Left ventricle myocardium inferior (tissue), 1 donor: ENCODE measurements at places on chromosomes 16 and 17. TPM values are rescaled to one million over a fixed set of nuclear protein-coding genes. Genes with fewer than 3 reads are reported as not detected.

DNA sequence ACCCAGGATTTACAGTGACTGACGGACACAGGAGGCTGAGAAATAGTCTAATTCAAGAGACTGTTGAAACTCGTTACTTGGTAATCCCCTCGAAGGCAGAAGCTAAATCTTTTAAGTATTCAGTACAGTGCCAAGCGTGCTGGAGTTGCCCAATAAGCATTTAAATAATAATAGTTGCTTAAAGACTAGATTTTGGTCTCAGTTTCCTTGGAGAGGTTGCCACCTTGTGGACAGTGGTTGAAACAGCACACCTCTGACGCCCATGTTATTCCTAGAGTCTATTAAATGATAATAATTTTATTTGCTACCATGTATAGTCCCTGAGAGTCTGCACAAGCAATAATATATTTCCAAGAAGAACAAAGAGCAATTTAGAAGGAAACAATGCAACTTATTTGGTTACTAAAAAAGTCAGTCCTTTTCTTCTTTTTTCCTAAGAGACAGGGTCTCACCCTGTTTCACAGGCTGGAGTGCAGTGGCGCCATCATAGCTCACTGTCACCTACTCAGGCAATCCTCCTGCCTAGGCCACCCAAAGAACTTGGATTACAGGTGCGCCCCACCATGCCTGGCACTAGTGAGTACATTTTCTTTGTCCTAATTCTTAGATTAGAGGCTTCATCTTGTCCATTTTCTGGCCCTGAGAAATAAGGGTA lies 138.0 kb upstream of the NUDT7 start:
- no peaks in the 10 kb centered on the region for H3K36me3 ChIP-seq
- peaks cover 6% of the 10 kb centered on the region for H3K4me1 ChIP-seq
- no peak for DNase-seq
- no peak overlapping the region for H3K27ac ChIP-seq

DNA sequence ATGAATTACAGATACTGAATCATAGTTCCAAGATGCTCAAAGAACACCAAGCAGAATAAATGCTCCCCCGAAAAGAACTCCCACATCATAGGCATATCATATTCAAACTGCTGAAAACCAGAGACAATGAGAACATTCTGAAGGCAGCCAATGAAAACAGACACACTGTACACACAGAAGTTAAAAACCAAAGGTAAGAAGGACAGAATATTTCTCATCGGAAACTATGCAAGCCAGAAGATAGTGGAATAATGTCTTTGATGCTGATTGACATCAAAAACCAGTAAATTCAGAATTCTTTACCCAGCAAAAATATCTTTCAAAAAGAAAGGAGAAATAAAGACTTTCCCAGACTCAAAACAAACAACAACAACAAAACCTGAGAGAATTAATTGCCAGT lies 73.8 kb upstream of the IRX5 start:
- no peak overlapping the region for H3K27ac ChIP-seq
- no peak for DNase-seq
- H3K4me3 ChIP-seq, result no peak overlapping the region
- no peaks in the 10 kb centered on the region for H3K27me3 ChIP-seq
- H3K36me3 ChIP-seq, result no peaks in the 10 kb centered on the region

- no peaks in the 10 kb centered on the region for H3K36me3 ChIP-seq
- no peak overlapping the region for H3K4me3 ChIP-seq
- H3K27ac ChIP-seq, result no peak overlapping the region
Observed at GRCh38 chr17:33284022-33284421, 9.1 kb downstream of the ASIC2 start.

The TLCD3A gene
- 1.5 TPM for total RNA-seq

The STAT5B gene
- total RNA-seq, result 30.7 TPM

DNA sequence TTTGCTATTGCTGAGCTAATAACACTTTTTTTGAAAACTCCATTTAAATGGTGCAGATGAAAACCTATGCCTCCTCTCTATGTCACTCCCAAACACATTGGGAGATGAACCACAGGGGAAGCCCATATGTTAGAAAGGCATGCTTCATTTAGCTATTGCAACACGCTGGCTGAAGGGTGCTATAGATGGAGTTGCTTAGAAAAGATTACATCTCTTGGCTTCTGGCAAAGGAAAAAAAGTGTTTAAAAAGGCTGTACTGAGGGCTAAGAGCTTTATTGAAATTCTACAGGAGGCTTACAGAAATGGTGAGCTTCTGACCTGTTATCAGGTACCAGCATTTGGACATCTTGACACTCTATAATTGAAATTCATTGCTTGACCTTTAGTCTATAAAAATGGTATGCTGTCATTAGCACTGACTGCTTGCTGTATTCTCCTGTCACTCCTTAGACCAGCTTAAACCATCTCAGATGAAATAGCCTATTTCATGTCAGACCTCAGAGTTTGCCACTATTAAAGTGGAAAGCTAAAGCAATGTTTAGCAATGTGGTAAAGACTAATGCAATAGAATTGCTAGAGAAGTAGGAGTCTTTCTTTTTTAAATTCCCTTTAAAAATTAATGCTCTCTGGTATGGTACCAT lies 503.9 kb downstream of the CDH11 start:
- H3K4me3 ChIP-seq, result no peak overlapping the region
- H3K27ac ChIP-seq, result no peak overlapping the region
- no peak for DNase-seq
